ENCODE measurements at places on chromosomes 2 and 18. TPM values are rescaled to one million over a fixed set of nuclear protein-coding genes. Genes with fewer than 3 reads are reported as not detected.

The COX5B gene
- total RNA-seq, result 119 TPM

The CLK1 gene
- 1,000 TPM for total RNA-seq

The RMDN2 gene
- 3.5 TPM for total RNA-seq

The DNAJC5G gene
- not detected for total RNA-seq

The RESP18 gene
- not detected for total RNA-seq

The TMEM163 gene
- total RNA-seq, result 0.73 TPM

GRCh38 chr2:225464346-225465025, 65.0 kb downstream of the NYAP2 start:
- DNase-seq, result no peak

DNA sequence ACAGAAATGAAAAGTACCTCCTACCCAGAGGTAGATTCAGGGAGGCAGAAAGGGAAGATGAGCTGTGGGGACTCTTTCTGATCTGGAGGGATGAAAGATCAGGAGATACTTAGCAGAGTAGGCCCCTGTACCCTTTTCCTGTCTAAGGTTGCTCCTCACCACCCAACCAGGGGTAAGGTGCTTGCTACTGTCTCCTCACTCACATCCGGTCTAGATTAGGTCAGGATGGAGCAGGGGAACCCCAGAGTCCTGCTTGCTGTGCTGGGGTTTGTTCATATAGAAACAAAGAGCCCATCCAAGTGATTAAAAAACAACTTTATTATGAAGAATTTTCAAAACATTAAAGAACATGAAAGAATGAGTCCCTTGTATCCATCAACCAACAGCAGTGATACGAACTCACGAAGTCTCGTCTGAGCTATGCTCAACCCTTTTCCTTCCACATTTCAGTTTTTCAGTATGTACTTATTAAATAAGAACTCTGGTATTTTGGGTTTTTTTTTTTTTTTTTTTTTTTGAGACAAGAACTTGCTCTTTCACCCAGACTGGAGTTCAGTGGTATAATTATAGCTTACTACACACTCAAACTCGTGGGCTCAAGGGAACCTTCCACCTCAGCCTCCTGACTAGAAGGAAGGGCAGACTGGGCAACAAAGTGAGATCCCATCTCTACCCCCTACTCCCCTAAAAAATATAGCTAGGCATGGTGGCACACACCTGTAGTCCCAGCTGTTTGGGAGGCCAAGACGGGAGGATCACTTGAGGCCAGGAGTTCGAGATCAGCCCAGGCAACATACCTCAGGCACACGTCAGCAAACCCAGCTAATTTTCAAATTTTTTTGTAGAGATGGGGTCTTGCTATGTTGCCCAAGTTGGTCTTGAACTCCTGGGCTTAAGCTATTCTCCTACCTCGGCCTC, 28.5 kb upstream of the MCFD2 start:
- peak; percentile 53 for DNase-seq

- DNase-seq, result no peak
Observed at GRCh38 chr2:37586663-37587317, 84.7 kb downstream of the CDC42EP3 start.

GRCh38 chr2:64930258-64930671, 58.9 kb upstream of the SLC1A4 start:
- no peak for DNase-seq

- DNase-seq, result no peak
Observed at GRCh38 chr2:10575609-10576280, 114.0 kb downstream of the NOL10 start.

- no peak for DNase-seq
Observed at GRCh38 chr2:132522901-132523300, 106.3 kb downstream of the GPR39 start.

GRCh38 chr2:189466046-189466445, 24.8 kb downstream of the WDR75 start:
- no peak for DNase-seq

DNA sequence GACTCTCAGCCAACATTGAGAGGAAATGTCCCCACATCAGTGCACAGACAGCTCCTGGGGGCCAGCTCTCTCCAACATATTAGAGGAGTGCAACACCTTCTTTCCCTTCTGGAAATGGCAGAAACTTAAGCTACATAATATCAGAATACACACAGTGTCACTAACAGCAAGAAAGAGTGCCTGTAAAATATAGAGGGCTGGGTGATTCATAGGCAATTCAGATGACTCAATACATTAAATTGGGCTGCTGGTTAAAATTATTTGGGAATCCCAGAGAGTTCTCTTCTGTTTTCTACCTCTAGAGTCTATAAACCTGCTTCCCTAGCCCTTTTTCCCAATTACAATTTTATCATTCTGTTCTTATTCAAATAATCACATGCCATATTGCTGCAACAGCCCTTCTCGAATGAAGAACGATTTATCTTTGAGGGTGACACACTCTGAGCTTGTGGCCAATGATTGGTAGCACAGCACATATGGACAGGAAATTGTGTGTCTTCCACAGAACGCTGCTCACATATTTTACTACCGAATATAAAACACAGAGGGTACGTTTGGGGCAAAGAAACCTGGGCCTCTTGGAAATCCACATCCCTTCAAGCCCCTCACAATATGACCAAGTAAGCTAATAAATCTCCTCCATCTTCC, 381.2 kb downstream of the MBD2 start:
- DNase-seq, result no peak

- DNase-seq, result no peak
Observed at GRCh38 chr18:25518716-25519053, 166.7 kb upstream of the ZNF521 start.

DNA sequence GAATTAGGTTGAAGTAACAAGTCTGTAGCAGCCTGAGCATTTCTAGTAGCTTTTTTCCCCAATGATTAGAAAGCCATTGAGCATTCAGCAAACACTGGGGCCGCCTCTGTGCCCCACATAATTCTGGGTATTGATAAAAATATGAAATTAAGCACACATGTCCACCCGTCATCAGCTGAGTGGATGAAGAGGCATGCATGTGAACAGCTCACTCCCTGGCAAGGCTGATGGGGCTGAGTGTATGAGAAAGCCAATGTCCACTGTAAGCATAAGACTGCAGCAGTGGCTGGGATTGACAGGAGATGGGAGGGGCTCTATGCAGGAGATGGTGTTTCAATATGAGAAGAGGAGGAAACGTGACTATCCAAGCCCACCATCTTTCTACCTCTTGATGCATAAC, 124.4 kb upstream of the KLHL29 start:
- DNase-seq, result no peak

GRCh38 chr18:62944454-62944853, 229.1 kb downstream of the PHLPP1 start:
- no peak for DNase-seq

- no peak for DNase-seq
Observed at GRCh38 chr2:43001787-43002468, 209.5 kb upstream of the HAAO start.

GRCh38 chr2:216149741-216150140, 40.6 kb downstream of the XRCC5 start:
- DNase-seq, result no peak

- DNase-seq, result no peak
Observed at GRCh38 chr2:17749753-17750438, 3.7 kb downstream of the SMC6 start.

DNA sequence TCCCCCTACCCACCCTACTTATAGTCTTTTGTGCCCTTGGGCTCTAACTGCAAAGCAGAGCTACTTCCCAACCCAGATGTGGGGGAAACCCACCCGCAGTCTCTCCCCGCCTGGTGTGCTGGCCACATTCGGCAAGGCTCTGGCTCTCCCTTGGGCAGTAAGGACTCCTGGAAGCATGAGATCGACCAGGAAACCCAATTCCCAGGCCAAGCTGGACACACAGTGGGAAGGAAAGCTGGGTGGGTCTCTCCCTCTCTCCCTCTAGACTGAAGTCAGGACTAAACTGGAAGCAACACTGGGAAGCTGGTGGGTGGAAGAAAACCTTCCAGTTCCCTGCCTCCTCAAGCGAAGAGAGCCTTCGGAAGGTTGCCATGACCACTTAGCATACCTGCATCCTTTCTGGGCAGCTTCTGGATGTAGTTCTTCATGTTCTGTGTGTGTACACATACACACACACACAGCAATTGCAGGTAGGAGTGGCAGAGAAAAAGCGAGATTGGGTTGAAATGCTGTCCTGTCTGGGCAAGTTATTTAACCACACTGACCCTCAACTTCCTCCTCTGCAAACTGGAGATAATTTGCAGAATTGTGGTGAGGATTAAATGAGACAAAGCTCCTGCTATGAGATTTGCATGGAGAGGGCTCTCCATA, 33.9 kb downstream of the ZBTB7C start:
- DNase-seq, result no peak

DNA sequence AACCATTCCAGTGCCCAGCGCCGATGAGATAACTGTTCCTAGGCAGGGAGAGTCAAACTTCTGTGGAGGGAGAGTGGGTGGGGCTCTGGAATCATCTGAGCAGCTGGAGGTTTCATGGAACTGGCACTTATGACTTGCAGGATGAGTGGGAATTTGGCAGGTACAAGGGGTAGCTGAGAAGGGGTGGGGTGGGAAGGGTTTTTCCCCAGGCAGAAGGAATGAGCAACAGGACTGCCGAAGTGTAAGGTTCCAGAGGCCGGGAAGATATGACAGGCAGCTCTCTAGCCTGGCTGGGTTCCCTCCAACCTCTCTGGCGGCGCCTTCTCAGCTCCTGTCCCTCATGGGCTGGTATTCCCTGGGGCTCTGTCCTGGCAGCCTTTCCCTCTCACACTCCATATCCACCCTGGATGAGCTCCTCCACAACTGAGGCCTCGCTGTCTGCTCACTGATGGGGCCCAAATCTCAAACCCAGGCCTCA, 2.5 kb upstream of the TET3 start:
- DNase-seq, result no peak

DNA sequence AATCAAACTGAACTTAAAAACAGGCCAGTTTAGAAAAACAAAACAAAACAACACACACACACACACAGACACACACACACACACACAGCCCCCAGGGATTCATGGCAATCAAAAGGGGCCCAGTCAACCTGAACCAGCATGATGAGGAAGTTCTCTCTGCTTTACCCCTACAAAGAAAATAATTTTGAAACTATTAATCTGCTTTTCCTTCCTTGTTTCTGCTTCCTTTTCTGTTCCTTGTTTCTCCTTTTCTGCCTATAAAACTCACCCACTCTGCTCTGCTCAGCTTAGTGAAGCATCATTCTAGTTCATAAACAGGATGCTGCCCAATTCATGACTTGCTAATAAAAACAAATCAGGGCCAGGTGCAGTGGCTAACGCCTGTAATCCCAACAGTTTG, 203.1 kb downstream of the RAB3GAP1 start:
- DNase-seq, result no peak

DNA sequence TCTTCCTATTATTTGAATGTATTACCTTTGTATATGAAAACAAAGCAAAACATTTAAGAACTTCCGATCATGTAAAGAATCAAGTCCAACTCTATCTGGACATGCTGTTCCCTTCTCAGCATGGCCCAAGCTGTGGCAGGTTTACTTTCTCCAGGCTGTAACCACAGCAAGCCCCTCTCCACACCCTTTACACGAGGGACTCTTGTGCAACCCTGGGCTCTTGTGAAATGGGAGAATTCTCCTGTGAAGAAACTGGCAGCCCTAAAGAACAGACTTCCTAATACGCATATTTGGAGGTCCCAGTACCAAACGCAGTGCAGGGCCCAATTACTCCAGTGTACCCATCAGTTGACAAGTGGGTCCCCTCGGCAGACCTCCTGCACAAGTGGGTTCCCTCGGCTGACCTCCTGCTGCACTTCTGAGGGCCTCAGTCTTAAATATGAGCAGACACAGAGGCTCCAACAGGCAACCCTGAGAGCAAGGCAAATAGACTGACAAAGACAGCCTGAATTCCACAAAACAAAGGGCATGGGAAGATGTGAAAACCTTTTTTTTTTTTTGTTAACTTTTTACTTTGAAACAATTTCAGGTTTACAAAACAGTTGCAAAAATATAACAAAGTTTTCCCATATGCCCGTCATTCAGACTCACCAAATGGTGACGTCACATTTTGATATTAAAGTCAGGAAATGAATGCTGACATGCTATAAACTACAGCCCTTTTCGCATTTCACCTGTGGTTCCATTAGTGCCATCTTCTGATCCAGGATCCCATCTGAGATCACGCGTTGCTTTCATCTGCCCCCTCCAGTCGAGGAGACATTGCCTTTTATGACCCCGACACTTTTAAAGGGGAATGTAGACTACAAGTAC, 78.2 kb downstream of the FBXO15 start:
- DNase-seq, result no peak

- no peak for DNase-seq
Observed at GRCh38 chr2:66432801-66433694, 1.9 kb upstream of the MEIS1 start.

DNA sequence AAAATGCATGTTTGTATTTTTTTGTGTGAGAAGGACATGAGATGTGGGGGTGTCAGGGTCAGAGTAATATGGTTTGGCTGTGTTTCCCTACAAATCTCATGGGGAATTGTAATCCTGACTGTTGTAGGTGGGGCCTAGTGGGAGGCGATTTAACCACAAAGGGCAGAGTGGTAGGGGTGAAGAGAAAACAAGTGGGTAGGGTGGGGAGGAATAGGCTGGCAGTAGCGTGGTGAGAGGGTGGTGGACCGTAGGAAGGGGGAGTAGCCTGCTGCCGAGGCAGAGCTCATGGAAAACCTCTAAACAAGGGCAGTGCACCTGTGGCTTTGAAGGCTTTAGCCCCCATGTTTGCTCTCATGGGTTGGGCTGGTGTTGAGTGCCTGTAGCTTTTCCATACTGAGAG, 152.8 kb upstream of the ZNF519 start:
- no peak for DNase-seq

DNA sequence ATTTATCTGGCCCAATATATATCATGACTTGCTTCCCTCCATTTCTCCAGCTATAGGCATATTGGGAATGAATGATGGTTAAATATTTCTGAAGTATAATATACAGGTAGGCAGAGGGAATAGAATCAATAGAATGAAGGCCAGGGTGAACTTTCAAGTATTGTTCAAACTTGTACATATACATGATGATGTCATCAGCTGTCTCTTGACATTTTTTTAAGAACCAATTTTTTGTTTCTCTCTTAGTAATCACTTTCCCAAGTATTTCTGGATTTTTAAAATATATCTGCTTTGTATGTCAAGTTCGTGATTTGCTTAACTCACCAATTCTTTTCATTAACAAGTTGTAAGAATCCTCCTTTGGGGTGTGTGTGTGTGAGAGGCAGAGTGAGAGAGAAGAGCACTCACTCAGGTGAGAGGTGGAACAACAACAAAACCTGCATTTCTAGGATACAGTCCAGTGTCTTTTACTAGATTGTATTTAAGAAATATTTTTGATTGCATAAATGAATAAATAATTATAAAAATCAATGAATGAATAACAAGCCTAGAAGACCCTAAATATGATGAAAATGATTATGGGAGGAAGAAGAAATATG, 1239.1 kb downstream of the LRP1B start:
- DNase-seq, result no peak

DNA sequence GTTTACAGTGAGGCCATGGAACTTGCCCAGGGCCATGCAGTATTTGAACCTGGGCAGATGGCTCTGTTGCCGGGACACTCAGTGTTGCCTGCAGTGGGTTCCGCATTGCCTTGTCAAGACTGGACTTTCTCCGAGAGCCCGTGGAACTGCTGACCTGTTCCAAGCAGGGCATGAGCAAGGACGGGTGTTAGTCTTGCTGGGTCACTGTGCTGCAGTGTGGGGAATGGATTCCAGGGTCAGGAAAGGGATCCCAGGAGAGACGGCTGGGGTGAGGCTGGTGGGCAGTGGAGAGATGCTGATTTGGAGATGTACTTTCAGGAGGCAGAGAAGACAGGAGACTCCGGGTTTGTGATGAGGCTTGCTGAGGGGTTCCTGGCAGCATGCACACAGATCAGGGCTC, 348.7 kb upstream of the HS6ST1 start:
- no peak for DNase-seq

- no peak for DNase-seq
Observed at GRCh38 chr18:68054669-68055068, 538.1 kb upstream of the DSEL start.

- DNase-seq, result no peak
Observed at GRCh38 chr2:19746611-19747309, 155.0 kb downstream of the TTC32 start.
